D341Med (cell line): ENCODE measurements at places on chromosomes 5 and 9.

- peak; percentile 36 for DNase-seq
Observed at GRCh38 chr9:104494808-104495207, 9.3 kb upstream of the OR13F1 start.

- DNase-seq = peak; percentile 69
Observed at GRCh38 chr5:144467792-144468191, 297.1 kb downstream of the KCTD16 start.

DNA sequence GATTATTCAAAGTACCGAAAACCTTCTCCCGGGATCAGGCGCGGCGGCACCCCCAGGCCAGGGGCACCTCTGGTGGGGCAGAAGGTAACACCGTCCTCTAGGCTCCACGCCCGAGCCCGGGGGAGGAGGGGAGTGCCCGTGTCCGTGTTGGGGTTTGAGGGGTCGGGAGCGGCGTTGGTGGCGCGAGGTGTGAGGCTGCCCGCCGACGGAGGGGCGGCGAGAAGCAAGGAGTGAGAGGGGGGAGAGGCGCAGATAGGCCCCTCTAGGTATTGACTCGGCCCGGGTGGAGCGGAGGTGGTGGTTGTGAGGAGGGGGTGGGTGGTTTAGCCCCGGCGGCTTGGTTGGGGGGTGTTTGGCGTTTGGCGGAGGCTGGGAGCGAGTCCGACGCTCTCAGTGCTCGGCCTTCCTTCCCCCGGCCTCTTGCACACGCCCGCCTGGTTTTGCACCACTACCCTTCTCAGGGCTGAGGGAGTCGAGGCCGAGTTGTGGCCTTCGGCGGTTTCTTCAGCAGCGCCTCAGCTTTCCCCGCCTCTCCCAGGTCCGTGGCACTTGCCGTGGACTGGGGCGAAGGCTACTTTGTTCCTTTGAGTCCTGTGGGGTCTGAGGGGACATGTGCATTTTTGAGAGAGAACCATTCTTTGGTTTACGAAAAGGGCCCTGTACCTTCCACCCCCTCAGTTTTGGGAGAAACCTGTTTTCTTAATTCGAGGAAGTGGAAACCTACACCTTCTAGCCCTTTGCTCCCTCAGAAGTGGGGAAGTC is 450 bp downstream of the GPBP1 start:
- no peak for DNase-seq

- DNase-seq = peak; percentile 86
Observed at GRCh38 chr5:132011622-132012343, at the start of gene ACSL6. Gene ACSL6 (minus strand): TSS chr5:132011658. CDS start chr5:132011553, 105 bp downstream.

DNA sequence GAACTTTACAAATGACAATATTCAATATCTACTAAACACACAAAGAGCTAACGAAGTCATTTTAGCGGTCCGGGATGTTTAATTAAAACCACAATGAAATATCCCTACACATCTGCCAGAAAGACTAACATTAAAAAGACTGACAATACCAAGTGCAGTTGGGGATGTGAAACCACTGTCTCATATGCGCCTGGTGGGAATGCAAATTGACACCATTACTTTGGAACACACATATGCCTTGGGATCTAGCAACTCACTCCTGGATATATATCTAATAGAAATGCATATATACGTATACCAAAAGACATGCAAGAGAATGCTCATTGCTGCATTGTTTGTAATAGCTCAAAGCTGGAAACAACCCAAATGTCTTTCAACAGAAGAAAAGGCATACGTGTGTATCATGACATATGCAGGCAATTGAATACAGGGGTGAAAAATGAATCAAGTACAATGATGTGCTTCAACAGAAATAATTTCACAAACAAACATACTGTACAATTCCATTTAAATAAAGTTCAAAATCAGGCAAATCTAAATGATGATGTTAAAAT is 153.3 kb downstream of the CARTPT start:
- DNase-seq = no peak

- DNase-seq = peak; percentile 22
Observed at GRCh38 chr5:92309336-92309991, 926.3 kb upstream of the ARRDC3 start.

- no peak for DNase-seq
Observed at GRCh38 chr5:17257705-17258273, 40.4 kb downstream of the BASP1 start.

DNA sequence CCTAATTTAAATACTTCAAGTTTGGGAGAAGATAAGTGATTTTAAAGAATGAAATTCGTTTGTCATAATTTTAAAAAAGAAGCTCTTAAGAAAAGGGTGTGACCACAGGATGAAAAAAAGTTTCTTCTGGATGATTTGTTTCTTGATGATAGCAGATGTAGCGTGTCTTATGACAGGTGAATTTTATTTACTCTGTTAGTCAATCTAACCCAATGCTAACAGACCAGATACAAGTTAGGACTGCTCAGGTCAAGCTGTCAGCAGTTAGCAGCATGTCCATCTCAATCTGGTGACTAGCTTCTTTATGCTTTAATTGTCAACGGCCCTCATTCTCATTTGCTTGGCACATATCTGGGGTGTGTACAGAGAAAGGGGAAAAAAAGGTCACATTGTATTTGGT is 456.0 kb downstream of the BNC2 start:
- no peak for DNase-seq

DNA sequence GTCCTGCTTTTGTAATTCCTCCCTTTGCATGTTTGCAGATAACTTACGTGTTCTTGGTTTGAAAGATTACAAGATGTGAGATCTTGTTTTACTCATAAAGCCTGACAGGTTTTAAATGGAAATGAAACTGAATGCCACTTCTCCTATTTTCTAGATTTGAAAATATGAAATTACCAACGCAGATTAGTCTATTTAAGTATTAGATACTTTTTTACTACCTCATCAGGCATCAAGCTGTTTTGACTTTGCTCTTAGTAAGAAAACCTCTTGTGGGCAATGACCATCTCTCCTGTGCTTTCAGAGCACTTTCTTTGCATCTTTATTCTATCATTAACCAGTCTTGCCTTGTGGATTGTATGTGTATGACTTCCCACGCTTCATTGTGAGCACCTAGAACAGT is 3.5 kb downstream of the DMXL1 start:
- no peak for DNase-seq

GRCh38 chr5:113062869-113063508 is 86.4 kb downstream of the DCP2 start:
- no peak for DNase-seq

DNA sequence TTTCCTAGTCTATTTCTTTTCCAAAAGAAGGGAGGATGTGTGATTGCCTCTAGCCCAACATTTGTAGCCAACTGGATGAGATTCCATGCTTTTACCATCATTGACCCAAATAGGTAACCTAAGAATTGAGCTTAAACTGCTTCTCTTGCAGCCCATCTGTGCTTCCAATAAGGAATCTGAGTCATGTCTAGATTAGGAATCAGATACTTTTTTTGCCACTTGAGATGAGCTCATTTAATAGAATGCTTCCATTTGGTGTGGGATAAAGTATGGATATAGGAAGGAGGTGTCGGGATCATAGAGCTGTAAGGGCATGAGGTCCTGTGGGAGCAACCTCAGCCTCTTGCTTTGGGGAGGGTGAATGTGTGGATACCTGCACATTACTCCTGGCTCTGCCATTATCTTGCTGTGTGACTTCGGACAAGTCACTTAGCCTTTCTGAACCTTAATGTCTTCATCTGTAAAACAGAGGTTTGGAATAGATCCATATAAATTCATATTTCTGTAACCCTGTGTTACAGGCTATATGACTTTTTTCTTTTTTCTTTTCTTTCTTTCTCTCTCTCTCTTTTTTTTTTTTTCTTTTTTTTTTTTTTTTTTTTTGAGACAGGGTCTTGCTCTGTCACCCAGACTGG is 56.2 kb downstream of the MAP1B start:
- DNase-seq = no peak

DNA sequence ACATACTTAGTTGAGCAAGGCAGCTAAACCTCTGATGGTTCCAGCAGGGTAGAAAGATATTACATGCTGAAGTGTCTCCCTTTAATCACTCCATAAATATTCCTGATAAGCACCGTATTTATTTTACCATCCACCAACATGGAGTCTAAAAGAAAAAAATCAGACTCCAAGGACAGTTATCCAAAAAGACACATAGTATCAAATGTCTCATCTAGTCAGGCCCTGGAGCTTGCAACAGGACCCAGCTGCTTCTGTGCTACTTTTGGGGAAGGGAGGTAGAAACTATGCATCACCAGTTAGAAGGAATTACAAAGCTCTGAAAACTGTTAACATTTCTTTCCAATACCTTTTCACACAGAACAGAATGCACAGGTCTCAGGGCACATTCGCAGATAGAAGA is 88.1 kb downstream of the S1PR3 start:
- no peak for DNase-seq

- DNase-seq = no peak
Observed at GRCh38 chr9:18126831-18127498, 347.0 kb upstream of the ADAMTSL1 start.

- no peak for DNase-seq
Observed at GRCh38 chr5:100877274-100877673, 25.8 kb downstream of the ST8SIA4 start.

- no peak for DNase-seq
Observed at GRCh38 chr9:137441935-137442321, 771 bp upstream of the ENTPD8 start.

GRCh38 chr9:113125386-113126035 is 25.3 kb upstream of the SLC31A2 start:
- no peak for DNase-seq

- DNase-seq = no peak
Observed at GRCh38 chr5:74949976-74950375, 83.8 kb upstream of the FAM169A start.

- DNase-seq = no peak
Observed at GRCh38 chr5:97726106-97726505, 543.1 kb upstream of the RIOK2 start.

GRCh38 chr9:104872656-104873488 is 55.1 kb downstream of the ABCA1 start:
- DNase-seq = no peak

DNA sequence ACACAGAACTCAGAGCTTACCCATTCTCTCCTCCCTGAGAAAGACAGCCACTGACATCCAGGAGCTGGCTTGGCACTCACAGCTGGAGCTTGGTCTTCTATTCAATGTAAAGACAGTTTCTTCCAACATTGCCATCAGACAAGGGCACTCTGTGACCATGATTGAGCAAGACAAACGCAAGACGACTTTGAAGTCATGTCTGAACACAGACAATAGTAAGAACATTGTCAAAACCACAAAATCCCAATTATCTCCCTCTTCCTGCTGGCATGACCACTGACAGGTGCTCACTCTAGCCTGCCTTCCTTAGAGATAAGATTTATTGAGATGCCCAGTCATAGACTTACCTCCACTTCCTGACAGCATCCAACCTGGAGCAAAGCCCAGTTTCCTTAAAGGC is 328.0 kb downstream of the MSX2 start:
- no peak for DNase-seq

GRCh38 chr5:135317286-135317685 is 81.7 kb downstream of the MACROH2A1 start:
- no peak for DNase-seq

GRCh38 chr9:100652850-100653249 is 75.0 kb downstream of the CAVIN4 start:
- no peak for DNase-seq

DNA sequence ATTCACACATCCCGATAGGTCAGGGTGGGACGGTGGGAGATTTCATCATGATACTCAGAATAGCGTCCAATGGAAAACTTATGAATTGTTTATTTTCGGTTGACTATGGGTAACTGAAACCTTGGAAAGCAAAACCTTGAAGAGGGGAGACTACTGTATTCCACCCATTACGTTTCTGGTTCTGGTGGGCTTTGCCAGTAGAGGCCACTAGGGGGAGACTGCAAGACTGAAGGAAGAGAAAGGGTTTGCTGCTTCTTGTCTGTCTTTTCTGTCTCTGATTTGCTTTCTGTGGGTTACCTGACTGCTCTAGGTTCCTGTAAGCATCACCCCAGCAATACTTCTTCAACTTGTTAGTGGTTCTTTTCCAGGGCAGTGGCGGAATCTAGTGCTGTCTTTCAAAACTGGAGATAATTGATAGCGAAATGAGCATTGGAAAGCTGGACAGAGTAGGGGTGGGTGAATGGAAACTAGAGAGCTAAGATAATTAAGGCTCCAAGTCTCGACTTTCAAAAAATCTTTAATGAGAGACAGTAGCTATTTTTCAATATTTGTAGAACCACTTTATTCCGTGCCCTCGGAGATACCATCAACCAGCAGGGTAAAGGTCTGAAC is 27.0 kb downstream of the GRIN3A start:
- peak; percentile 50 for DNase-seq

DNA sequence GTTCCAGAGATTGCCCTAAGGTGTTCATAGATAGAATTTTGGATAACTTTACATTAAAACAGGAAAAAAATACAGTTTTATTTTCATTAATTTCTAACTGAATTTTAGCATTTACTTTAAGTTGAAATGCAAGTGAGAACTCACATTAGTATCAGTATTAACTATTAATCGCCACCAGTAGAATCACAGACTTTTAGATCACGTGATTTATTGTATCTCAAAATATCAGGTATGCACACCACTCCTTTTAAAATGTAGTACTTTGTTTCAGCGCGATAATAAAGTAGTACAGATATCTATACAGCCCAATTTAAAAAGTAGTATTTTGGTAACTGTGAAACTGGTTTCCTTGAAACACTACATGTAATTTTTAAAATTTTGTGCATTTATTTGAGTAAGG is 978.7 kb downstream of the DNAH5 start:
- DNase-seq = no peak

DNA sequence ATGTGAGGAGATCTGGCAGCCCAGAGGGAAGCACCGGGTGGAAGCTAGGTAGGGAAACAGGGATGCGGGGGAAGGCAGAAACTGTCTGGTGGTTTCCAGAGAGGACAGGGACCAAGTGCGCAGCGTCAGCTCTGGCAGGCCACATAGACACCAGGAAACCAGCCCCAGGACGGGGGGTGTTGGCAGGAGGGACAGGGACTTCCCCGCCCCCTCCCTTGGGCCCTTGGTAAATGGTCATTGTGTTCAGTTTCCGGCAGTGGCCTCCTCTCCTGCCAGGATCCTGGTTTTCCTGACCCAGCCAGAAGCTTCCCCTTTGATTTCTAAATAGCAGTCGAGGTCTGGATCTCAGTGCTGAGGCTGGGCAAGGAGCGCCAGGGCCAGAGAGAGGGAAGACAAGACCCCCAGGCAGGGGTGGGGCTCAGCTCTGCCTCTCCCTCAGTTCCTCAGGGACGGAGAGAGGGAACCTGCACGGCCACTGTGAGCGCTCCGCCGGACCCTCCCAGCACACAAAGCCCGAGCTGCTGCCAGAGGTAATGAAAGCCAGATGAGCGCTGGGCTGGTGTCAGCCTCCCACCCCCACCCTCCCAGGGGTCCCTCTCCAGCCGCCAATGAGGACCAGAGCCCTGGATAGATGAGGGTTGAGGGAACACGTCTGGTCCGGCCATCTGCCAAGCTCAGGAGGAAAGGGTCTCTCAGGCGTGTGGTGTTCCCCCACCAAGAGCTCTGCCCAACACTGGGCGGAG is 1.8 kb downstream of the RALGDS start:
- peak; percentile 64 for DNase-seq

GRCh38 chr5:16656561-16657191 is 39.9 kb upstream of the RETREG1 start:
- no peak for DNase-seq

DNA sequence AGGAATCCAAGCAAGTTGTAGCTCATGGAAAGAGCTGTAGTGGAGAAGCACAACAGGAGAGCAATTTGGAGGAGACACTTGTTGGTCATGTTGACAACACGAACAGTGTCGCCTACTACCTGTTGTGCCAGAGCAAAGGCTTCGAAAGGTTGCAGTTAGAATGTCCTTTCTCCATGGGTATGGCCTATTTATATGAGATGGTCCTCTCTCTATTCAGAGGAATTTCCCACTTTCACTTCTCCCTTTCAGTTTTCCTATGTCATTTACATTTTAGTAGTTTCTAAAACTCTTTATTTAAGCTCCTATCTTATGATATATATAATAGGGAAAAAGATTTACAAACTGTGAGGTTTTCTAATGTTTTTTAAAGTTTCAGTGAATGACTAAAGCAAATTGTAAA is at the start of gene IFNB1:
Gene IFNB1, minus strand, starts transcription at position 162 of the 400 bp plus-strand sequence. Its CDS starts 73 bp downstream, at position 89.
- no peak for DNase-seq
